ENCODE measurements at places on chromosomes 1 and 21.

GRCh38 chr1:28329395-28330153 is 734 bp downstream of the MED18 start:
- DNase-seq: no peak

DNA sequence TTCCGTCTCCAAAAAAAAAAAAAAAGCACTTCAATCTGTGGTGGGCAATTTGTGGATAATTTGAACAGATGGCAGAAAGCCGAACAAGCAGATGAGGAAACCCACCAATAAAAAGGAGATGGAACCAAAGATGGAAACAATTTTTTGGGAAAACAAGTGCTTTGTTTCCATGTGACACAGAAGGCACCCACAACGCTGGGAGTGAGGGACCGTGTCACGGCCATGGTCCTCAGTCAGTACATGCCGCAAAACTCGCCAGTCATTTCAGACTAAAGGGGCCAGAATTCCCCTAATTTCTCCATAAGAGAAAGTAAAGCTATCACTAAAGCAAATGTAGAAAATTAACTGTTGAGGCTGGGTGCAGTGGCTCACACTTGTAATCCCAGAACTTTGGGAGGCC is 5.0 kb downstream of the CCNL2 start:
- no peak for DNase-seq

GRCh38 chr1:227526524-227526923 is 36.8 kb upstream of the ZNF678 start:
- no peak for DNase-seq

GRCh38 chr1:235409042-235409820 is 42.0 kb downstream of the TBCE start:
- DNase-seq: no peak

DNA sequence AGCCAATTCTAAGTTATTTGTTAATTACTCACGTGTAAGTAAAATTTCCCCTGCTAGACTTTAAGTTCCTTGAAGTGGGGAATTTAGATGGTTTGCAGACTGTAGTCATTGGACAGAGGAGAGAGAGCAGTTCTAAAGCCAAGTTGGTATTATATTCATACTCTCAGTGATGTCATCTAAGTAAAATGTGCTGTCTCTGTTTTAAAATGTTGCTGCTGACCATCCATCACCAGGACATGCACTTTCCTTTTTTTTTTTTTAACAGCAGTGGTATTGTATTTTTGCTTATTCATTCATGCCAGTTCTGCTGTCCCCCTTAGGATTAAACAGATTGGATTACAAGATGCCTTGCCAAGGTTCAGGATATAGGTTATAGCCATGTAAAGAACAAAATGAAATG is 2.3 kb downstream of the TTLL7 start:
- no peak for DNase-seq

DNA sequence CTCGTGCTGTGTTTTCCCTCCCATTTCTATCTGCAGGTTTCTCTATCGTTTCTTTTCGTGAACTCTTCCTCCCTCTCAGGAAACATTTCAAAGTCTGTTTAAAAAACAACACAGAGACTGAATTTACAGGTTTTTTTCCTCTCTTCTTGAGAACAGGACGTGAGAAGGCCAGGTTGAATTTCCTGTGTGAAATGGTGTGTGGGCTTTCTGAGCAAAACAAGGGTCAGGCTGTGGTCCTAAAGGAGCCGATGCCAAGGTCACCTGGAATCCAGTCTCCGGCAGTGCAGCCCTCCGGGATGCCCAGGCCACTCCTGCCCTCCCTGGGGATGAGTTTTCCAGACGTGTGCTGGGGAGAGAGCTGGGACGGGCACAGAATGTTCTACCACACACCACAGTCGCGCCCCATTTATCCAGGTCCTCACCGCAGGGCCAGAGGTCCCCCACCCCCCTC is 62.7 kb upstream of the RUNX3 start:
- no peak for DNase-seq

DNA sequence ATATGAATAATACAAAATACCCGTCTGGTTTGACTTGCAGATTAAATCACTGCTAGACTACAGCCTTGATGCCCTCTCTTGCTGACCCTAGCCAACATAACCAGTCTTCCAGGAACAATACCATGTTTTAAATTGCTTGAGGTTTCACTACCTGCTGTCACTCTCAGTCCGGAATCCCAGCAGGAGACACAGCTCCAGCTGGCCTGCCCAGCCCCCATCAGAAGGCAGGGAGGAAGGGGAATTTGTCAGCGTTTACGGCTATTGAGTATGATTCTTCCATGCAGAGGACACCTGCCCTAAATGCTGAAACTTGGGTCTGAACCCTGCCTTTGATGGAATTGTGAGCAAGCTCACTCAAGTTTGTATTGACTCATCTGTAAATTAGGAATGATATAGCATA is 33.0 kb downstream of the ZNF496 start:
- DNase-seq: no peak

GRCh38 chr21:39946199-39946598 is 79.0 kb downstream of the PCP4 start:
- no peak for DNase-seq

- no peak for DNase-seq
Measured at GRCh38 chr1:235049217-235049616, 79.4 kb downstream of the TOMM20 start.

All from stimulated activated CD8-positive, alpha-beta memory T cell treated with anti-CD3 and anti-CD28 coated beads, Interleukin-4, amount 100 ng/mL, for 1 hour (primary cell).